ENCODE measurements at places on chromosomes 3 and 15.

- no peak for DNase-seq
These were observed 101.6 kb upstream of the RAD18 start for GRCh38 chr3:9064850-9065249.

GRCh38 chr3:126104742-126105605 is 21.1 kb upstream of the SLC41A3 start:
- no peak for DNase-seq

DNA sequence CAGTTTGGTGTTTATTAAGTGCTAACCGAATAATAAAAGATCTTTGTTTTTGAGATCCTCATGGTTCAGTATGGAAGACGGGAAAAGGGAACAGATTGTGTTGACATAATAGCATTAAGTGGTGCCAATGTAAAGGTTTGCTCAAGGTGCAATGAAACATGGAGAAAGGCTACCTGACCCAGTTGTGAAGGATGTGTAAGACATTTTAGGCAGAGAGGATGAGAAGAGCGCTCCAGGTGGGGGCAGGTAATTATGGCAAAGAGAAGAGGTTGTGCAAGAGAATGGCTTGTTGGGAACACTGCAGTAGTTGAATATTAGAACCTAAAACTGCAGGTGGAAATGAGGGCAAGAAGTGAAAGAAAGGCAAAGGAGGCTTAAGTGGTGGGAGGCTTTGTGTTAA is 140.8 kb downstream of the DIPK2A start:
- DNase-seq, result no peak

GRCh38 chr3:187256051-187256616 is 35.4 kb downstream of the MASP1 start:
- DNase-seq, result no peak

- no peak for DNase-seq
These were observed 45.2 kb downstream of the ZNF385D start for GRCh38 chr3:21705769-21706168.

DNA sequence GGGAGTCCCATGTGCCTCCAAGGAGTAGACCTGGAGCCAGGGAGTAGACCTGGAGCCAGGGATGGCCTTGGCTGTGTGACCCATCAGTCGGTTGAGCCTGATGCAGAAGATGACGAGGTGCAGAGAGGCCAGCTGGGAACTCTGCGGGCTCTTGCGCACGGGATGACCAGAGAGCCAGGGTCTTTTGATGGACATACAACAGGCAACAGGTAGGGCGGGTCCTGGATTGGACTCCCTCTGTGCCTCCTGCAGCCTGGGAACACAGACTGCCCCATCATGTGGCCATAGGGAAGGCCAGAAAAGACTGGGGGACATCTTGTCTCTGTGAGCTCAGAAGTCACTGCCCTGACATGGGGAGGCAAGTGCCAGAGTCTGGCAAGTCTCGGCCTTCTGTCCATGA is 67.5 kb upstream of the RPL32 start:
- no peak for DNase-seq

GRCh38 chr3:138578141-138578540 is 15.9 kb downstream of the CEP70 start:
- no peak for DNase-seq

DNA sequence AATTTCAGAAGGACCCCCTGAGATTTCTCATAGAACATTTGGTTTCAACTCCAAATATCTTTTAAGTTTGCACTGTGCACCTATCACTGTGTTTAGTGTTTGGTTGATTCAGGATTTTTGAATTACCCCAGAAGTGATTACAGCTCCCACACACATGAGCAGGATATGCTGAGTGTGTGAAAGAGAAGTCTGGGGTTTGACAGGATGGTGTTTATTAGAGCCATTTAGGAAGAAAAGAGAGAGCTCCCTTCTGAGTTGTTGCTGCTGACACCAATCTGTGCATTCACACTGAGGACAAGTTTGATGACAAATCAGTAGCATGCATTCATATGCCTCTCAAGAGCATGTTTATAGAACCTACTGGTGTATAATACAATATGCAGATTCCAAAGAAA is 118.1 kb downstream of the RPL22L1 start:
- no peak for DNase-seq

GRCh38 chr3:151012753-151013152 is 40.2 kb upstream of the CLRN1 start:
- no peak for DNase-seq

- peak; percentile 44 for DNase-seq
These were observed 99.7 kb upstream of the LIPC start for GRCh38 chr15:58331913-58332675.

DNA sequence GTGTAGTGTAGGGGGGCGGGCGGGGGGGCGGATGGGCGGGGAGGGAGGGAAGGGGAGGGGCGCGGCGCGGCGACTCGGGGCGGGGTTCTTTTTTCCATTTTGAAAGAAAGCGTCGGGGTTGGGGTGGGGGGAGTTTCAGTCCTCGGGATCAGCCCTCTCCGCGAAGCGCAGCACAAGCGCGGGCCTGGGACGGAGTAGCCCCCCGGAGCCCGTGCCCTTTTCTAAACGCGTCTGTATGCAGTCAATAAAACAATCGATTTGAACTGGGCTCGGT is 6.1 kb downstream of the ISLR2 start:
- DNase-seq, result no peak

GRCh38 chr15:45993072-45993471 is 358.2 kb downstream of the SQOR start:
- no peak for DNase-seq

GRCh38 chr3:192906940-192907339 is 10.7 kb downstream of the MB21D2 start:
- DNase-seq, result no peak

- DNase-seq, result peak; percentile 38
These were observed 1.3 kb upstream of the HACD2 start for GRCh38 chr3:123586131-123586530.

GRCh38 chr3:29271475-29271874 is 9.4 kb upstream of the RBMS3 start:
- DNase-seq, result no peak

GRCh38 chr3:138781012-138781470 is 53.7 kb downstream of the PIK3CB start:
- no peak for DNase-seq

DNA sequence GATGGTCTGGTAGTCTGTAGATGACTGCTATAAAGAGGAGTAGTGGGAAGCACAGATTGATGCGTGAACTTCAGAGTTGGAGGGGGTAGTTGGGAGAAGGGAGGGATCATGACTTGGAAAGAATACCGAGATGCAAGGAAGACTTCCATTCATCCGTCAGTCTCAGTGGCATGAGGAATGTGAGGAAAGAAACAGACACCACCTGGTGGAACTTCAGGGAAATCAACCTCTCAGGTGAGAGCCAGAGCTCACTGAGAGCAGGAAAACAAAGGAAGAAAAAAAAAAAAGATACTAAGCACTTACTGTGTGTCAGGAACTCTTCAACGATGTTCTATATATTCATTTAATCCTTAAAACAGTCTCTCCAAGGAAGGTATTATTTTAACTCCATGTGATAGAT is 172.4 kb downstream of the OXSM start:
- DNase-seq, result peak; percentile 34

DNA sequence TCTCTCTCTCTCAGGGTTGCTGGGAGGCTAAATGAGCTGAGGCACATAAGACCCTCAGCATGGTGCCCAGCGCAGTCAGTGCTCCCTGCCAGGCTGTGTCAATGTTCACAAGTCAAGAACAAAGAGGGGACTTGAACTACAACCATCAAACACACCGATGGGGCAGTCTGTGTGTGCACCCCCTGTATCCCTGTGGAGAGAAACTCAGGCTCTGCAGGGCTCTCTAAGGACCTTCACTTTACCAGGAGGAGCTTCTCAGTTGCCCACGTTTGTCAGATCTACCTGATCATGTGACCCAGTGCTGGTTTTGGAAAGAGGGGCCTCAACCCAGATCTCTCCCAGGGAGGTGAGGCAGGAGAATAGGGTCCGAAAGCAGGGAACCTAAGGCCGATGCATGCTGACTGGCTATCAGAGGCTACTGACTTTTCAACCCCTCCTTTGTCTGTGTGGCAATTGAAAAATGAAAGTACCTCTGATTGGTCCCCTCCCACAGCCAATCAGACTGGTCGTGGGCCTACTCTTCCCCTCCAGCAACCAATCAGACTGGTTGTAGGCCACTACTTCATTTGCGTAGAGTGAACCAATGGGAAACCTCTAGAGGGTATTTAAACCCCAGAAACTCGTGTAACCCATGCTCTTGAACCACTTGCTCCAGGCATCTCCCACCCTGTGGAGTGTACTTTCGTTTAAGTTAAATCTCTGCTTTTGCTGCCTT is 34.0 kb downstream of the RHCG start:
- DNase-seq, result no peak

DNA sequence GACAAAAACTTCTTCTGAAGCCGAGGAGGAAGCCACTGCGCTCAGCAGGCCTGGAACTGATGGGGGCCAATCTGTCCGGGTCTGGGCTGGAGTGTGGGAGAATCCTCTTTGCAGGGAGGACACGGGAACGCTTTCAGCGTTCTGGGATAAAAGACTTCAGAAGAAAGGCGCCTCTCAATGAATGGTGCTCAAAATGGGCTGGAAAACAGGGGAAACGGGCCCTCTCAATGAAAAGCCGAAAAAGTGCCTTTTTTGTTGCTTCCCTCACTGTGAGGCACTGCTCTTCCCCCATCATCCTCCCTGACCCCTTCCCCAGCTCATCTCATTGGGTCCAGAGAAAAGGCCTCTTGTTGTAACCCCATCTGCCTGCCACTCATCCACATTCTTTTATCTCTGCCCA is 119.5 kb upstream of the LRIG1 start:
- no peak for DNase-seq

- no peak for DNase-seq
These were observed 167.3 kb downstream of the NECTIN3 start for GRCh38 chr3:111238885-111239284.

GRCh38 chr3:34533451-34533850 is 735.0 kb downstream of the PDCD6IP start:
- DNase-seq, result no peak

DNA sequence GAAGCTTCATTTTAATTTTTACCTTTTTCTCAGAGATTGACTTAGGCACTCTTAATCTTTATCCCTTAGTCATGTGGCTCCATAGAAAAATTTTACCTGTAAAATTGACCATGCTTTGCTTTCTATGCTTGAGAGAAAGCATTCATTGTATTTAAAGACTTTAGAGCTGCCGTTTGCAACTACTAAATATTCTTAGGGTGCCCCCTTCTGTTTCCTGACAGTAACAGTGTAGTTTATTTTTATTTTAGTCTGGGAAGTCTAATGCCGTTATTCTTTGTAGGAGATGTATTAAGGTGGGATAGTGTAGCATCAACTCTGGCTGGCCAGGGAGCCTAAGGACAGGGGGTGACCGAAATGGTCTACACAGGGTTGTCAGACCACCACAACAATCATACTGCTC is 84.5 kb upstream of the SYNPR start:
- DNase-seq, result peak; percentile 1

DNA sequence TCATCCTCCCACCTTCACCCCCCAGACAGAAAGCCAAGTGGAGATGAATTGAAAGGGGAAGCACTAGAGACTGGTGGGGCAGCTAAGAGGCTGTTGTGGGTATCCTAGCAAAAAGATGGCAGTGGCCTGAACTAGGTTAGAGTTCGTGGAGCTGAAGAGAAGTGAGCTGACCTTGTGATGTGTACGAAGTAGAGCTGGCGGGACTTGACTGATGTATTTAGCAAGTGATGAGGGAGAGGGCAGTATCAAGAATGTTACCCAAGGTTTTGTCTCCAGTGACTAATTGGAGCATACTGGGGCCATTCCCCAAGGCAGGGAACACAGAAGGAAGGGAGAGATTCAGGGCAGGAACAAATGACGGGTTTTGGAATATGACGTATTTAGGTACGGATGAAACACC is 50.0 kb upstream of the CP start:
- no peak for DNase-seq

DNA sequence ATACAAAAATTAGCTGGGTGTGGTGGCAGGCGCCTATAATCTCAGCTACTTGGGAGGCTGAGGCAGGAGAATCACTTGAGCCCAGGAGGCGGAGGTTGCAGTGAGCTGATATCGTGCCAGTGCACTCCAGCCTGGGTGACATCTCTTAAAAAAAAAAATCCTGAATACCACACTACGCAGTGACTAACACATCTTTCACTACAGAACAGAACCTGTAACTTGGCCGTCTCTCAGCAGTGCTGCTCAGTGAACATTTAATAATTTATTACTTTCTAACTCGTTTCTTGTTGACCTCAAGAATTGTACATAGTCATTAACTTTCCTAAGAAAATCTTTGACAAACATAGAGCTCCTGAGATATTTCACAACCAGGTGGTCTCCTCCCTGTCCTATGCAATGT is 3.8 kb downstream of the GREM1 start:
- DNase-seq, result no peak

GRCh38 chr3:185420762-185421161 is 57.8 kb downstream of the MAP3K13 start:
- DNase-seq, result no peak

DNA sequence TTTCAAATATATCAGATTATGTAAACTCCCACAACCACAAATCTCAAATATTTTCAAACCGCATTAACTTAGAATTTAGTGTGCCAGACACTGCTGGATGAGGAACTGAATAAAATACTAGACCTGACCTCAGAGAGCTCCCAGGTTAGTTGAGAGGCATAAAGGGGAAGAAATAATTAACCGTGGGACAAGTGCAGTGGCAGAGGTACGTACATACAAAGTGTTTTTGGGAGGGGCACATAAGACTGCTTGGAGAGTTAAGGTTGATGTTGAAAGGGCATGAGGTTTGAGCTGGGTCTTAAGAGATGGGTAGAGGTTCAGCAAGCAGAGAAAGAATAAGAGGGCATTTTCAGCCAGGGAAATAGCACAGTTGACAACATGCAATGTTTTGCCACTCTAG is 17.2 kb downstream of the THUMPD3 start:
- no peak for DNase-seq

DNA sequence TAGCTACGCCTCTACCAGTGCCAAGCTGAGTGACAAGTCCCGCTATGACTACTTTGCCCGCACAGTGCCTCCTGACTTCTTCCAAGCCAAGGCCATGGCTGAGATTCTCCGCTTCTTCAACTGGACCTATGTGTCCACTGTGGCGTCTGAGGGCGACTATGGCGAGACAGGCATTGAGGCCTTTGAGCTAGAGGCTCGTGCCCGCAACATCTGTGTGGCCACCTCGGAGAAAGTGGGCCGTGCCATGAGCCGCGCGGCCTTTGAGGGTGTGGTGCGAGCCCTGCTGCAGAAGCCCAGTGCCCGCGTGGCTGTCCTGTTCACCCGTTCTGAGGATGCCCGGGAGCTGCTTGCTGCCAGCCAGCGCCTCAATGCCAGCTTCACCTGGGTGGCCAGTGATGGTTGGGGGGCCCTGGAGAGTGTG is 5.7 kb downstream of the GRM2 start:
- DNase-seq, result peak; percentile 1

Measured in HuH-7 (cell line).